Suppressor macrophage treated with lipopolysaccharide for 4 hours (primary cell): ENCODE measurements at places on chromosomes 2 and 18.

GRCh38 chr2:222706616-222707015 lies 35.2 kb downstream of the MOGAT1 start:
- DNase-seq: no peak

GRCh38 chr2:212523756-212524155 lies 14.8 kb downstream of the ERBB4 start:
- DNase-seq: no peak

DNA sequence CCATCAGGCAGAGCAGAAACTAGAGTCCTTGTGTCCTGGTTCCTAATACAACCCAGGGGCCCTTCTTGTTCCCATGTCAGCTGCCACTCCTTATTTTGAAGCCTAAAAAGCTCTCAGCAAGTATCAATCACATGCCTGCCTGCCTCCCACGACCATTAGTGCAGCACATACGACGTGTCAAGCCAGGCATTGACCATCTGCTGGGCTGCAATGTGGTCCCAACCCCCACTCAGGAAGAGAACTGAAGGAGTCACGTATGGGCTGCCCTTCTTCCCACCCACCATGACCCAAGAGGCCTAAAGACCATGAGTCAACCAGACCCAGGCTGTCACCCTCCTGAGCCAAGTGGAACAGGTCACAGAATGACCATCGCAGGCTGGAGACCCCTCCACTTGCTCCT lies 98.8 kb downstream of the KLHL29 start:
- DNase-seq: peak; percentile 9

- no peak for DNase-seq
Measured at GRCh38 chr2:191974676-191975075, 127.8 kb upstream of the CAVIN2 start.

DNA sequence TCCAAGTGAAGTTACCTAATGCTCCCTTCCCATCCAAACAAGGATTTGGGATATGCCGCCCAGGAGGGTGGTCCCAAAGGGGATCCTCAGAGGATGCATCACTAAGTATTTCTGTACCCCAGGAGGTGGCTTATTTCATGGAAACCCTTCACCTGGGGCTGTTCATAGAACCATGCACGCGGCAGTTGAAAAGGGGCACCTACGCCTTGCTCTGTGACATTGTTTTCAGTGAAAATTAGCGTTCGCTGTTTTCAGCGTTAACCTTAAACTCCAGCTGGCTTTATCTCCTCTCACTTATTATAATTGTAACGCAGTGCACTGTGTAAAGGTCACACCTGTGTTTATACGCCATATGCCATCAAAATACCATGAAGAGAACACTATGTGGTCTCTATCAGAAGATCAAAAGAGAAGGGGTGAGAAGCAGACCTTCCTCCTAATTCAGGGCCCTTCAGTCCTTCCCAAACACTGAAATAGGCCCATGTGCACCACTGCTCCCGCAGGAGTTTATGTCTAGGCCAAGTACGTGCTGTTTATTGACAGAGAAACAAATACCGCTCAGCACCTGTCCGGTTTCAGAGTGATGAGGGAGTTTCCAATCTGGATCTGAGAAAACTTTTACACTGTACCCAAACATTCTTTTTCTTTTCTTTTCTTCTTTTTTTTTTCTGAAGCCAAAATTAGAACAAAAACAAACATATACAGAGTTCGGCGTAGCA lies 162.1 kb downstream of the BCL2 start:
- no peak for DNase-seq

DNA sequence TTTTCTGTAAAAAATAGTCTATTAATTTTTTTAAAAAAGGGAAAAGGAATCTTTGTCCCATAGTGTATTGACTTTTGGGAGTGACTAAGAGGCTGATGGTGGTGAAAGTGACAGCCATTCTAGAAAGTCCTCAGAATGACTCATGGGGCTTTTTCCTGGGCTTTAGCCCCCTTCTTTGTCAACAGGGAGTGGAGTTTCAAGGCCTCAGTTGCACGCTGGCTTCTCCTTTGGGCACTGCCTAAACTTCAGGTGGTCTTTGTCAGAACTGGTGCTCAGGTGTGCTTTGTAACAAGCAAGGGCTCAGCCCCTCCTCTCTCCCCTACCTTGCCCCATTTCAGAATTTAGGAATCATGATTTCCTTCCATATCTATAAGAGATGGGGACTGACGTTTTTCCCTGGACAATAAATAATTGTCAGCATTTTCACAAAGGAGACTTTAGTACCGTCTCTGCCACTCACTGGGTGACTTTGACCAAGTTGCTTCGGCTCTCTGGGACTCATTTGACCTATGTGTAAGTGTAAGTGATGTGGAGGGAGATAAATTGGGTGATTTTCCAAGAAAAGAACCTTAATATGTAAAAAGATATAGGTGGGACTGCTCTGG lies 61.2 kb upstream of the IGFBP2 start:
- peak; percentile 35 for DNase-seq

GRCh38 chr2:102391565-102391964 lies 31.4 kb upstream of the IL18RAP start:
- DNase-seq: no peak

DNA sequence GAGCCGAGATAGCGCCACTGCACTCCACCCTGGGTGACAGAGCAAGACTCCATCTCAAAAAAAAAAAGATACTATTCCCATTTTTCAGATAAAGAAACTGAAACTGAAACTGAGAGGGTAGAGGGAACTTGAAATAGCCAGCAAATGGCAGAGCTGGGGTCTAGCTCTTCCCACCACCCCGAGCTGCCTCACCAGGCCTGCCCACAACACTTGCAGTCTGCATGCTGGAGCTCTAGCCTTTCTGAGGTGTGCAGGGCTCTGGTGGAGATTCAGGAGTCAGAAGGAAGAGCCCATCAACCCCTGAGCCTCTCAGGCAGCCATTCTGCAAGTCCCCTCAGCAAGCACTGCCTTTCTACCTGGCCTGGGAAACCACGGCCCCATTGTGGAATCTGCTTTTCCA lies 14.3 kb downstream of the EDAR start:
- DNase-seq: peak; percentile 38
